ENCODE measurements at places on chromosomes 5 and 9. TPM values are rescaled to one million over a fixed set of nuclear protein-coding genes. Genes with fewer than 3 reads are reported as not detected.

The PSD2 gene
- not detected for total RNA-seq

The SWI5 gene
- total RNA-seq: 13.5 TPM

The KIF4B gene
- total RNA-seq: 0.07 TPM

The FOXD4L3 gene
- total RNA-seq: not detected

- peak; percentile 31 for DNase-seq
These were observed 28.1 kb downstream of the ARHGAP26 start for GRCh38 chr5:142798099-142798770.

- DNase-seq: no peak
These were observed 43.3 kb upstream of the CEP72 start for GRCh38 chr5:568809-569208.

- no peak for DNase-seq
These were observed 249.7 kb upstream of the ZNF462 start for GRCh38 chr9:106613250-106613737.

GRCh38 chr9:81318571-81318970 lies 370.8 kb downstream of the TLE1 start:
- DNase-seq: no peak

Measured in activated T-helper 2 cell treated with anti-CD3 and anti-CD28 coated beads, Interferon-gamma antibody, Interleukin-2, Interleukin-4, amounts not matched to agents 10 μg/mL and 5 μg/mL and 100 μg/mL, durations not matched to agents 14 hours and 24 hours and 36 hours (primary cell).